ENCODE measurements at places on chromosomes 6 and 20.

DNA sequence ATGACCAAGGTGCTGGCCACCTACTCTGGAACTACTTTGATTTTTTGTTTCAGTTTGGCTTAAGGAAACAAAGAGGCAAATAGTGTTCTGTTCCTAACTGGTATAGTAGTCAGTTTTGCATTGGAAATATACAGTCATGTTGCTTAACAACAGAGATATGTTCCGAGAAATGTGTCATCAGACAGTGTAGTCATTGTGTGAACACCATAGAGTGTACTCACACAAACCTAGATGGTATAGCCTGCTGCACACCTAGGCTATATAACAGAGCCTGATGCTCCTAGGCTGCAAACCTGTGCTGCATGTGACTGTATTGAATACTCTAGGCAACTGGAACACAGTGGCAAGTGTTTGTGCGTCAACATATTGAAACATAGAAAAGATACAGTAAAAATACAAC is 80.4 kb downstream of the ARID1B start:
- DNase-seq: no peak

GRCh38 chr6:149259753-149260152 is 57.8 kb upstream of the TAB2 start:
- peak; percentile 69 for DNase-seq

GRCh38 chr20:43237651-43238168 is 48.0 kb upstream of the PTPRT start:
- no peak for DNase-seq

DNA sequence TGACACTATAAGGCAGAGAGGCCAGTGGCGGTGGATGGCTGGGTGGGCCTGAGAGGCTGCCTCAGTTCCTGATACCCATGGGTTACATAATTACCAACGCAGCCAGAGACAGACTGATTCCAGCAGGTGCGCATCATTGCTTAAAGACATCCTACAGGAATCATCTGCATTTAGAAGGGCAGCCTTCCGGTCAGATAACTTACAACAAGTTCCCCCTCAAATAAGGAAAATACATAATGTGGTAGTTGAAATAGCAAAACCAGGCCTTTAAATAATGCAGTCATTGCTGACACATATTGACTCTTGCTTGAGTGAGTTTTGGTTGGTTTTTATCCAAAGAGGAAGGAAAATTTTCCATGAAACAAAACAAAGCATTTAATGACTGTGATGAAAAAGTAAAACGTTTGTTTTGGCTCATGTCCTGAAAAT is 81.9 kb downstream of the SIM1 start:
- no peak for DNase-seq

DNA sequence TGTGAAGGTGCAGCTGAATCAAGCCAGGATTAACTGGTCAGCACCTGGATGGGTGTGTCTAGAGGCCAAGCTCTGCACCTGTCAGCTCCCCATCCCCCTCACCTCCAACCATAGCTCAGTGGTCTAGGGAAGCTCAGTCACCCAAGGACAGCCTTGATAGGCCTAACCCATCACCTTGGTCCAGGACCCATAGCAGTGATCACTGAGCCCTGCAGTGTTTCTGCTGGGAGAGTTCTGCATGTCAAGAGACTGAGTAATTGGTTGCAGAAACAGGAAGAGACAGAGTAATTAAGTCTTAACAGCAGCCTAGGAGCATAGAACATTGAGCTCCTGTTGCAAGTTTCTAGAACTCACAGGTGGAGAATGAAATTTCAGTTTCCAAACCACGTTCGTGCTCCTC is 18.7 kb upstream of the RALGAPB start:
- DNase-seq: no peak

DNA sequence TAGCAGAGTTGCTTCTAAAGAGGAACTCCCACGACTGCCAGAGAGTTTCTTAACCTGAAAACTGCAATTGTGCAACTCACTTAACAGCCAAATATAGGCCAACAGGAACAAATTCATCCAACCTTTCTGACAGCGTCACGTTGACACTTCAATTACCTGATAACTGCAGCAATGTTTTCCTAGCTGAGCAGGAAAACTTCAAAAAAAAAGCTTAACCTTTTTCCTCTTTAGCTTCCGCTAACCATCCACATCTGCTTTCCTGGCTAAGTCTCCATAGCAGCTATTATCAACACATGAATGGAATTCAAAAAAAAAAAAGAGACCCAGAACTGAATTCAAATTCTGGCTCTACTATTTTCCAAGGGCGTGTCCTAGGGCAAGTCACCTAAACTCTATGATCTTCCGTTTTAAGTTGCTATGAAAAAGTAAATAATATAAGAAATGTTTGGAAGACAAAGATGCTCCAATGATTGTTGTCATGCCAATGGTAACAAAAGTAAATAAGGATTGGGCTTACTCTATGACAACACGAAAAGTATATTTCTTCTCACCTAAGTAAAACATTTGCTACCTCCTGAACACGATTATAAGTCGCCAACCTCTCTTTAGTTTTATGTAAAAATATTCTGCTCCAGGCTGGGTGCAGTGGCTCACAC is 524.6 kb upstream of the JARID2 start:
- DNase-seq: peak; percentile 64

- DNase-seq: no peak
Observed at GRCh38 chr6:139545206-139546105, 171.0 kb upstream of the CITED2 start.

- peak; percentile 73 for DNase-seq
Observed at GRCh38 chr6:95087394-95088097, 489.8 kb upstream of the MANEA start.

All from pons (tissue), 1 donor.